Lower lobe of right lung (tissue), 2 donors: ENCODE measurements at places on chromosomes 12 and 14. TPM values are rescaled to one million over a fixed set of nuclear protein-coding genes. Genes with fewer than 3 reads are reported as not detected.

Gene ZBTB39
- 6.8 TPM for total RNA-seq

Gene TAS2R46
- 1.7 TPM for total RNA-seq

Gene PPFIA2
- total RNA-seq: 0.83 TPM

Gene MMP19
- total RNA-seq: 35.2 TPM

Gene GSC
- total RNA-seq: 0.50 TPM

Gene ENDOU
- total RNA-seq: not detected

Gene SOAT2
- not detected for total RNA-seq

Gene OAS2
- 96.4 TPM for total RNA-seq

Gene LMNTD1
- total RNA-seq: 2.6 TPM

Gene KRT4
- 6.4 TPM for total RNA-seq

Gene SYT10
- 0.21 TPM for total RNA-seq

Gene KLRC1
- 1.8 TPM for total RNA-seq
